ENCODE measurements at places on chromosomes 1 and 21.

DNA sequence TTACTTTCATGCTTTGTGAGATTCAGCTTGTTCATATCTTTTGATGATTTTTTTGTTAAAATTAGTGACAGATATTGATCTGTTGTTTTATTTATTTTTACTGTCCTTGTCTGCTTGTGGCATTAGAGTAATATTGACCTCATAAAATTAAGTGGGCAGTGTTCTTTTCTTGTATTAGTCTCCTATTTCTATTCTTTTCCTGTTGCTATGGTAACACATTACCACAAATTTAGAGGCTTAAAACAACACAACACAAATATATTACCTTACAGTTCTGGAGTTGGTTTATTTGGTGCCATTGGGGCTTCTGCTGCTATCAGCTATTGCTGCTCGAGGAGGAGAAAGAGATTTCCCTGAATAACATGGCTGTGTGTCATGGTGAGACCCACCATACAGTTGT lies 135.7 kb downstream of the C1orf94 start:
- no peak for DNase-seq

DNA sequence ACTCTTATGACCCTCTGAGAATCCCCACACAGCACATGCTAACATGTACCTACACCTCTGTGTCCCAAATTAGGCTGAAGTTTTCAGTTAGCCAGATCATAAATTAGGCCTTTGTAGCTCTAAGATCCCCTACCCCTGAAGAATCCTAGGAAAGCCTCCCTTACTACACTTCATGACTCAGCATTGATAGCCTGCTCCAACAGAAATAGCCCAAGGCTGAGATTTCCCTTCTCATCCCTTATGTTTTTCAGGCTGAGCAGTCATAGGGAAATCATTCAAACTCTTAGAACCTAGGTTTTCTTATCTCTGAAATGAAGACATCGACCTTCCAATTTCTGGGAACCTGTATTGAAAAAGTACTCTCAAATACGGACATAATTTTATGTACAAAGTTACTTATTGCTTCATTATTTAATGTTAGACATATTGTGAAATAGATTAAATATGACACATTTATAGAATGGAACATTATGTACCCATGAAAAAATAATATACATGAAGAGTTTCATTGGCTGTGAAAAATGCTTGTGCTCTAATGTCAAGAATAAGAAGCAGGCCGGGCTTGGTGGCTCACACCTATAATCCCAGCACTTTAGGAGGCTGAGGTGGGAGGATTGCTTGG lies 122.4 kb upstream of the UBE2U start:
- DNase-seq: no peak

GRCh38 chr1:206735553-206736031 lies 35.0 kb upstream of the IL19 start:
- no peak for DNase-seq

DNA sequence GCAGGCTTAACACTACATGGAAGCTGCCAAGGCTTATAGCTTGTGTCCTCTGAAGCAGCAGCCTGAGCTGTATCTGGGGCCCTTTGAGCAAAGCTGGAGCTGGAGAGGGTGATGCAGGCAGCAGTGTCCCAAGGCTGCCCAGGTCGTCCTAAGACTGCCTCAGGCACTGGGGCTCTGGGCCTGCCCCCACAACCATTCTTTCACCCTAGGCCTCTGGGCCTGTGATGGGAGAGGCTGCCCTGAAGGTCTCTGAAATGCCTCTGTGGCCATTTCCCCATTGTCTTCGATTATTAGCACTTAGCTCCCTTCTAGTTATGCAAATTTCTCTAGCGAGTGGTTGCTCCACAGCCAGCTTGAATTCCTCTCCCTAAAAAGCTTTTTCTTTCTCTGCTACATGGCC lies 142.0 kb downstream of the LRIG2 start:
- DNase-seq: no peak

GRCh38 chr1:24413350-24414163 lies at the start of gene STPG1:
Gene STPG1, minus strand, starts transcription at chr1:24413782. Its CDS starts 12,394 bp downstream, at chr1:24401388.
- peak; percentile 93 for DNase-seq

GRCh38 chr21:42219606-42220137 lies 732 bp downstream of the ABCG1 start:
- DNase-seq: no peak

GRCh38 chr1:54981466-54981865 lies 1.0 kb downstream of the TMEM61 start:
- DNase-seq: no peak

DNA sequence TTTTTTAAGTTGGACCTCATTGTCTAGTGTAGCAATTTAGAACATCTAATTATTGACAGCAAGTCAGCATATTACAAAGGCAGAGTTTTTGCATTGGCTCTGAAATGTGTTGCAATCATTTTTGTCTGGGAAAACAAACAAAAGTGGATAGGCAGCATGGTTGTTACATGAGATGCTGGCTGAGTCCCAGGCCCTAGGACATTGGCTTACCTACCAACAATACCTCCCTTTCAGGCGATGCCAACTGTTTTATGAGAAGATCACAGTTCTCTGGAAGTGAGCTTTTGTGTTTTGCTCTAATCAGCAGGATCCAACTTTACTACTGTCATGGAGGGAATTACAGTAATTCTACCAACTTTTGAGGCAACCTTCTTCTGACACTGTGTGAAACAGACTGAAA lies 71.5 kb upstream of the CXADR start:
- no peak for DNase-seq

DNA sequence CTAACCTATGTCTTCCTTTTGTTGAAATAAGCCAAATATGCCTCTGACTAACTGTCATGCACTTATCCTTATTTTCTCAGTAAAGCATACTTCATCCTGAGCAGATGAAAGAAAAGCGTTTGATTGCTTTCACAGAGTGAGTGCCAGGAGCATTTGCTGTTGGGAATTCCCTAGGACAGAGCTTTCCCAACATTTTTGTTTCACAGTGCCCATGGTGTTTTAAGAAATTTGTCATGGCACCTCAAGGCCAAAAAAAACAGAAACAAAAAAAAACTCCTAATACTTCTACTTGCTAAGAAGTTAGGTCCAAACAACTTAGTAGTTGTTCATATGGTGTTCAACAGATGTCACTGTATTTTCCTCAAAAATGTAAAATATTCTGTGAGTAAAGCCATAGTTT lies 120.8 kb upstream of the BMP8A start:
- DNase-seq: no peak

- DNase-seq: no peak
Measured at GRCh38 chr1:117537291-117537920, 68.4 kb upstream of the TENT5C start.

DNA sequence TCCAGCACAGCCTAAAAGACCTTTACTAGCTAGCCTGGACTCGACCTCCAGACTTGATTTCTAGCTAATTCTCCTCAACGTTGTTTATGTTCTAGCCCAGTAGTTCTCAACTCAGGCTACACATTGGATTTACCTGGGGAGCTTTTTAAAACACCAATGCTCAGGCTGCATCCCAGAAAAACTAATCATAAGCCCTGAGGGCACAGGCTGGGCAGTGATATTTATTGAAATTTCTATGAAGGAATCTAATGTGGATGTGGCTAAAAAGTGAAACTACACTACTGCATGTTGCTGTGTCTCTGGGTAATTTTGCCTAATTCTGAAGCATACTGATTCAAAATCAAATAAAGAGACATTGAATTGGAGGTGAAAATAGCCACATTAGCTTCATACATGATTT lies 479.4 kb downstream of the KCNT2 start:
- DNase-seq: no peak

DNA sequence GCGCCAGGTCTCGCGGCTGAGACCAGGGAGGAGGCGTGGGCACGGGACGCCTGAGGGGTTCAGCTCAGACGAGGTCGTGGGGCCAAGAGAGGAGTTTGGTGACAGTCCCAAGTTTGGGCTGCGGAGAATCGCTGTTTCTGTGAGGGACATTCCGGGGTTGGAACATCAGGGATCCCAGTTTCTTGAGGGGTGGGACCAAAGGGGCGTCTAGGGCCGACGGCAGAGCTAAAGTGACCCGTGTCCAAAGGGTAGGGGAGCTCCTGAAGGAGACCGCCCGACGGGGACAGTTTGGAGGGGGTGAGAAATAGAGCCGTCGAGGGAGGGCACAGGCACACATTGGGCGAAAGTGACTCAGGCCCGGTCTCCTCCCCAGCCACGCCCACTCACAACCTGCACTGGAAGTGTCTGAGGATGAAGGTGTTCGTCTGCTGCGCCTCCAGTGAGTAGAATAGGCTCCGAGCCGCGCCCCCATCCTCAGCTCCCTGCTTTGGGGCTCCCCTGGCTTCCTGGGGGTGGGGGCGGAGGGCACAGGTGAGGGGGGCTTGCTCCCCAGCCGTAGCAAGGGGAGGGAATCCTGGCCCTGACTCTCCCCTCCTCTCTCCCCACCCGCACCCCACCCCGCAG lies 7.0 kb downstream of the EFNA3 start:
- DNase-seq: peak; percentile 73

- peak; percentile 47 for DNase-seq
Measured at GRCh38 chr1:169466259-169467230, 19.2 kb downstream of the SLC19A2 start.

GRCh38 chr1:73576083-73576482 lies 621.9 kb downstream of the LRRIQ3 start:
- DNase-seq: no peak
